ENCODE measurements at places on chromosomes 6 and 20. TPM values are rescaled to one million over a fixed set of nuclear protein-coding genes. Genes with fewer than 3 reads are reported as not detected.

GRCh38 chr6:24932832-24933231 is 2.9 kb downstream of the RIPOR2 start:
- no peak for DNase-seq

- DNase-seq: no peak
Observed at GRCh38 chr20:52401431-52401830, 209.9 kb upstream of the ZFP64 start.

- no peak for DNase-seq
Observed at GRCh38 chr20:19588732-19589131, 169.3 kb upstream of the RIN2 start.

DNA sequence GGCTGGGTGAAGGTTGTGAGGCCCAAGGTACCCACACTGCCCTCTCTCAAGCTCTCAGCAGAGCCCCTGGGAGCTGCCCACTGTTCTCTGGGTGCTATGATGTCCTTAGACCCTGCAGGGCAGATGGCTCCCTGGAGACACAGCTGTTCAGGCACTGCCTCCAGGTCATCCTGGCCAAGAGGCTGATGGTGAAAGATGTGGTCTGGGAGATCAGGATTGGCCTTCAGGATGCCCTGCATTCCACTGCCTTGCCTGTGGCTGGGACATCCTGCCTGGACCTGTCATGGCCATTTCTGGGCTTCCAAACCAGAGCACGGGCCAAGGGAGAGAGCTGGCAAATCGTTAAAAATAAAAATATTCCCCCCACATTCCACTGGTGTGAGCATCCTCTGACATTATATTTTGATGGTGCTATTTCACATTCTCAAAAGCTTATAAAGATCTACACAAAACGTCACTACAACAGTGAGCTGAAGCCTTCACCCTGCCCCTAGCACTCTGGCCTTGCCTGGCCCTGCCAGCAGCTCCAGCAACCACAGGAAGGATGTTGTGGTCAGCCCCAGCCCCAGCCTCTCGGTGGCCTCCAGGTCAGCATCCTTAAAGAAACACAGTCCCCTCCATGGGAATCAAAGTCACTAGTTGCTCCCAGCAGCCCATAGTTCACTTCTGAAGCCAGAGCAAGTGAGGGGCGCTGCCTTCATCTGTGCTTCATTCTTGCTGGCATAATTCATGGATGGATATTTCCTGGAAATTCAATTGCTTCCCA is 13.5 kb upstream of the KCNK16 start:
- DNase-seq: no peak

DNA sequence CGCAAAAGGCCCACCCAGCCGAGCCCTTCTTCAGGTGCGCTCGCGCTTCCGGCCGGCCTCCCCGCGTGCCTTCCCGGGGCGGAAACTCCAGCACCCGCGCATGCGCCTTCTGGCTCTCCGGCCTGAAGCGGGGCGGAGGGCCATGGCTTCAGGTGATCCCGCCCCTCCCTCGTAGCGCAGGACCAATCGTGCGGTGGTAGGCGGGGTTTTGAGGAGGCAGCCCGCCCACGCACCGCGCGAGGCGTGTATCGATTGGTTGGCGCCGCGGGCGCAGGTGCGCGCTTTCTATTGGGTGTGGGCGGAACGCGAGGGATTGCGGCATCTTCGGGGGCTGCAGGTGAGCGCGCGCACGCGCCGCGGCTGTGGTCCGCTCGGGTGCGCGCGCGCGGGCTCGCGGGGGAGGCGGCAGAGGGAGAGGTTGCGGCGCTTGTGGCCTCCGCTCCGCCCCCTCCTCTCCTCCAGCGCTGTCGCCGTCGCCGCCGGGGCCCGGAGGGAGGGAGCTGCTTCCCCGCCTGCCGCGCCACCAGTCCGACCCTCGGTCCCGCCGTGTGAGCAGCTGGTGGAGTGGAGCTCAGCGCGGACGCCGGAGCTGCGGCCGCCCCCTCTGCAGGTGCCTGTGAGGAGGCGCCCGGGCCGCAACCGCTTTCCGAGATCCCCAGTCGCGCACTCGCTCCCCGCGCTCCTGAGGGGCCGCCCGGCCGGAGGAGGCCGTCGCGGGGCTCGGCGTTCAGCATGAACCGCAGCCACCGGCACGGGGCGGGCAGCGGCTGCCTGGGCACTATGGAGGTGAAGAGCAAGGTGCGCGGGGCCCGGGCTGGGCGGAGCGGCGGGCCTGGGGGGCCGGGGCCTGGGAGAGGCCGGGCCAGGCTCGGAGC is at the start of gene PARD6B:
Gene PARD6B (plus strand): TSS at position 526 of the 875 bp plus-strand sequence. CDS start 207 bp downstream, at position 733.
- DNase-seq: peak; percentile 97

GRCh38 chr6:114638341-114638740 is 295.5 kb upstream of the HS3ST5 start:
- DNase-seq: no peak

- no peak for DNase-seq
Observed at GRCh38 chr20:61682114-61682995, 383.3 kb downstream of the TAF4 start.

DNA sequence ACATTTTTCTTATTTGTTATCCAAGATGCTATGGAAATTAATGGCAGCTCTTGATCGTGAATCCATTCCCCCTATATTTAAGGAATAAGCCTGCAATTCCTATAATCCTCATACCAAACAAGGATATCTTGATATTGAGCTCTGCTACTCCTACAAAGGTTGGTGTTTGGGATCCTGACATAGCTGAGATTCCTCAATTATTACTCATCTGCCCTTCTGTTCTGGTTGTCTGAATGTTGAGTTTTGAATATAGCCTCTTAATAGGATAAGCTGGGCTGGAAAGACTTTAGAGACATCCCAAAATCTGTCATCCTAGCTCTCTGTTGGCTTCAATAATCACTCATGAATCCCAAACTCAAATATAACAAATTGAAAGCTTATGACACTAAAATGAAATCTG is 49.9 kb downstream of the CLIC5 start:
- DNase-seq: no peak

The MOCS1 gene
- 18.4 TPM for total RNA-seq
